ENCODE measurements at places on chromosomes 2 and 18.

- no peak for DNase-seq
Measured at GRCh38 chr2:219207884-219208740, 1.5 kb downstream of the ZFAND2B start.

DNA sequence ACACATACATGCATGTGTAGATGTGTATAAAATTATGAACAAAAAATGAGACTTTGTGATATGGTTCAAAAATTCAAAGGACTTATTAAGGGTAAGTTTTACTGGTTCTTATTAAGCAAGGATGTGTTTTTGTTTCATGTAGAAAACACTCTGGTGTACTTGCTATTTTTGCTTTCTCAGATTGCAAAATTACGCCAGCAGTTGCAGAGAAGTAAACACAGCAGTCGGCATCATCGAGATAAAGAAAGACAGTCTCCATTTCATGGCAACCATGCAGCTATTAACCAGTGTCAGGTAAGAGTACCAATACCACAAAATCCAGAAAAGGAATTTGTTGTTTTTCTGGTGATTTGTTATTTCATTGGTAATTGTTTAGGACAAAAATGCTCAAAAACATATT is 91.3 kb downstream of the FAM117B start:
- no peak for DNase-seq

DNA sequence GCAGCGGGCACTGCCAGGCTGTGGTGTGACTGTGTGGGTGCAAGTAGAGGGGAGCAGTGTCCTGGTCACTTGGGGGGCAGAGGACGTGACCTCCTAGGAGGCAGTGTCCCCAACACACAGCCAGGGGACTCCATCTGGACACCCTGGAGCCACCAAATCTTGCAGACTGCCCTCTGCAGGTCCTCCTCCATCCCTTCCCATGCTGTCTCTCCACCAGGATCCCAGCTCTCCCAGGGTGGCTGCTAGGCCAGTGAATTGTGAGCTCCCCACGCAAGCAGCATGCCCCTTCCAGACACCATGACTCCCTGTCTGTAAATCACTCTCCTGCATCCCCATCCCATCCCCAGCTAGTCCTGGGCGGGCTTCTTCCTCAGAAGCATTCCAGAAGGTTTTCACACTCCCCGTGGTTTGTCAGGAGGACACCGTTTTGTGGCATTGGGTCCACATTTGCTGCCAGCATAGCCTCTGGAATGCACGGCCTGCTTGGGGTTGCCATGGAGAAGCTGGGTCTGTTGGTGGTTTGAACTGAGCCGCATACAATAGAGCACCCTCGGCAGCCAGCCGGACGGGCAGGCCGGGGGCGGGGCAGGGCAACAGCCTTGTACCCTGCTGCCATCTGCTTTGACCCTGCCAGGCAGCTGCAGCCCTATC is 210.7 kb downstream of the KLHL29 start:
- DNase-seq: no peak

GRCh38 chr18:6374340-6374739 is 40.4 kb downstream of the L3MBTL4 start:
- no peak for DNase-seq

GRCh38 chr2:133171393-133172004 is 396.8 kb downstream of the NCKAP5 start:
- DNase-seq: no peak

DNA sequence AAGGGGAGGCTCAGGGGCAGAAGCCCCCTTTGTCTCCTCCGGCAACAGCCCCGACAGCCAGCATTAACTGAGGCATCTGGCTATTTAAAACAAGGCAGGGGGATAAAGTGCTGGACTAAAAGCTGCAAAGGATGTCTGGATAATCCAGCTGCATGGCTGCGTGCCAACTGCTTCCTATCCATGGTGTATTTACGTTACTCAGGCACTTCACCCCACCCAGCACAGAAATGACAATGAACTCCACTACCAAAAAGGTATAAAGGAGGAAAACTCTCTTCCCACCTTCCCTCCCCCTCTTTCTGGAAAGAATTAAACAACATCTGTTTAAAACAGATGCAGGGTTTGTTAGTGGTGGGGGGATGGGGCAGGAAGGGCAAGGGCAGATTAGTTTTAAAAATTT is 82.5 kb downstream of the SPRED2 start:
- no peak for DNase-seq

DNA sequence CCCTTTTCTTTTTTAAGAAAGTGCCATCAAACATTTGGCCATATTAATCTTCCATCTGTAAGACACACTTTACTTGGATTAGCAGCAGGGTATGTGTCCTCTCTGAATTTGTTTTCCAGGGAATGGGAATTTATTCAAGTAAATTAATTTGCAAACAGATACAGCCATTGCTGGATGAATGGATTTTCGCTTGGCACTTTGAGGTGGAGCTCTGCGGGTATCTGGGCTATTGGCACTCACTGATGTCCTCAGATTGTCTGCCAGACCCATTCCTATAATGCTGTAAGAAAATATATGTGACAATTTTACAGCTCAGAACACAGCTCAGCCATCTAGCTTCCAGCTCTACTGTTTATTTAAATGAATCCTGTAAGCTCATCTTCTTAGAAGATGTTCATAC is 201.2 kb upstream of the CDH20 start:
- DNase-seq: no peak

- DNase-seq: no peak
Measured at GRCh38 chr2:241721852-241722251, 12.6 kb upstream of the D2HGDH start.

GRCh38 chr2:221590861-221591365 is 18.8 kb upstream of the EPHA4 start:
- no peak for DNase-seq

GRCh38 chr2:241855245-241855887 is 3.3 kb downstream of the PDCD1 start:
- no peak for DNase-seq

GRCh38 chr2:118106926-118107325 is 18.7 kb downstream of the INSIG2 start:
- no peak for DNase-seq

- DNase-seq: no peak
Measured at GRCh38 chr2:151315381-151315903, 26.0 kb upstream of the NMI start.

DNA sequence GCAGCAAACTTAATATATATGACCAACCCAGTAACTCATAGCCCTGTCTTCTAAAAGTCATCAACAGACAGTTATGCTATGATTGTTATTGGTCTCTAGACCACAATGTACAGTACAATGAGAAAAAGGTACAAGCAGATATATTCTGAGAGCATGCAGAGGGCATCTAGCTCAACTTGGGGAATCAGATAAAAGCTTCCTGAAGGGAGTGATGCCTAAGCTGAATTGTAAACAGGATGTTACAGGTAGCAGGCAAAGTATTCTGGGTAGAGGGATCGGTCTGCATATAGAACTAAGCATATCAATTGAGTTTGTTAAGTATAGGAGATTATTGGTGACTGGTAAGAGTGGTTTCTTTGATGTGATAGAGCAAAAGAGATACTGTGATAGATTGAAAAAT is 30.3 kb downstream of the ME2 start:
- no peak for DNase-seq

- no peak for DNase-seq
Measured at GRCh38 chr2:20576598-20577115, 74.2 kb downstream of the HS1BP3 start.

DNA sequence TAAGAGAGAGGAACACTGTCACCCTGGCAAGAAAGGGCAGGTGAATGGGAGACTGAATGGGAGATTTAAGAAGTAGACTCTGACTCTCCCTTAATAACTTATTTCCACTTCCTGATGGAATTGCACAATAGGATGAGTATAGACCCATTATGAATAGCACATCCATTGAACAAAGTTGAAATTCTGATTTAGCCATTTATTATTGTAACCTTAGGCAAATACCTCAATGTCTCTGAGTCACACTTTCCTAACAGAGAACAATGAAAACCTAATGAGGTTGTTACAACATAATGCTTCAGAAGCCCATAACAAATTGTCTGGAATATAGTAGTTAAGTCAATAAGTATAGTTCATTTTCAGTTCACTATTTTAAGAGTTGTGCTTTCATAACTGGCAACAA is 78.9 kb downstream of the NRXN1 start:
- DNase-seq: no peak

GRCh38 chr18:34480162-34480700 is 229.9 kb upstream of the DTNA start:
- DNase-seq: no peak

DNA sequence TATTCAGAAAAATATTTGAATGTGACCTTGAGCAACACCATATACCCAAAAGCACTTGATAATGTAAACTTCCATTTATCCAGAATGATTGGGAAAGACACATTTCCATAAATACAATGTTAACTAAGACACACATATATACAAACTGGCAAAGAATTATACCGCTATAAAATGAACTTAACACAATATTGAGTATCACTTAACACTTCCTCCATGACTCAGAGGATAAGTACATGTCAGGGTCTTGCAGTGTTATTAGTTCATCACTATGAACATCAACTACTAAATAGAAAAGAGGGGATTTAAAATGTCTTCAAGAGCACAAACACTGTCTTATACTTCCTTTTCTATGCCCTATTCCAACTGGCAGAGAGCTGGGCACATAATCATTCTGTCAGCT is 18.6 kb downstream of the WDSUB1 start:
- DNase-seq: no peak

Measured in activated T-helper 9 cell treated with anti-CD3 and anti-CD28 coated beads, Interleukin-2, amount 50 U/mL, for 16 hours (primary cell).